ENCODE measurements at places on chromosomes 4 and X.

GRCh38 chr4:103019308-103020124, at the start of gene SLC9B1:
Gene SLC9B1 (minus strand): TSS chr4:103019705. CDS start chr4:102991711, 27,994 bp downstream.
- peak; percentile 93 for DNase-seq

GRCh38 chr4:71697031-71697430, 86.8 kb downstream of the GC start:
- DNase-seq: no peak

GRCh38 chrX:73851014-73852009, 288.3 kb downstream of the CHIC1 start:
- DNase-seq: no peak

DNA sequence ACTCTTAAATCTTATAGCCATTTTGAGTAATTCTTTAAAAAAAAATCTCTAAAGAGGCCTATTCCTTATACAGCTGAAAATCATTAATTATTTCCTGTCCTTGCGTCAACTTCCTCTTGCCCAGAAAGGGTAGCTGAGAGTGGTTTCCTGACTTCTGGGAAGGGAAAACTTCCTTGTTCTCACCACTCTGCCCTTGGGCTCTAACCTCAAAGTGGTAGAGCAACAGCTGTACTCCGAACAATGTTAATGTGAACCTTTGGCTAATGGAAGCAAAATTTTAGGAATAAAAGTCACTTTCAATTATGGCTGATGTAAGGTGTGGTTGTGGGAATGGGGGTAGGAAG, 15.3 kb downstream of the KLHL2 start:
- DNase-seq: peak; percentile 85

GRCh38 chrX:44253575-44253942, 89.9 kb downstream of the EFHC2 start:
- DNase-seq: no peak

Measured in LHCN-M2 (cell line).